CD4-positive, alpha-beta T cell treated with Interleukin-6 at 100 ng/mL for 8 hours (primary cell): ENCODE measurements at places on chromosomes 3 and 15.

DNA sequence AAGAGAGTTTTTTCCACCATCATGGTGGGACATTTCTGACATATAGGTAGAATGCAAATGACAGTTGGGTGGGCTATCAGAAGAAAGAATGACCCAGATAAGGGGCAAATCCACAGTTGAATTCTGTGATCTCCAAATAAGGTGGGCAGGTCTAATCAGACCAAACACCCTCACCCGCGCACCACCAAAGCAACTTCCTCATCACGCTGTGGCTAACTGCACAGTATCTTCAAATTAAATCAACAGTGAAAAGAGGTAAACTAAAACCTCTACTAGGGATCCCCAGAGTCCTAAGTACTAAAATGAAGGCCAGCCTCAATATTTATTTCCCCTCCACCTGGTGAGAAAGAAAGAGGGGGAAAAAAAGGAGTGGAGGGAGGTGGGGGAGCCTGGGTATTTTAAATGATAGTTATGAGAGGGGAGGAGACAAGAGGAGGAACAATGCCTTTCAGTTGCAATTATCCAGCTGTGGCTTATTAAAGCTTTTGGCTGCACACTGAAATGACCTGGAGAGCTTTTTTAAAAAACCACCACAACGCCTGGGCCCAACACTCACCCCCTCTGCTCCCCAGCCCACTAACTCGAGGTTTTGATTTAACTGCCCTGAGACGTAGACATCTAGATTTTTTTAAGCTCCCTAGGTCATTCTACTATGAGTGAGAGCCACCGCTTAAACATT, 61.0 kb downstream of the LRIG1 start:
- no peak for DNase-seq

GRCh38 chr15:90213818-90214204, 12.7 kb downstream of the SEMA4B start:
- no peak for DNase-seq

GRCh38 chr3:56818156-56818985, 16.6 kb upstream of the ARHGEF3 start:
- no peak for DNase-seq

GRCh38 chr15:51576911-51577500, 45.6 kb downstream of the DMXL2 start:
- DNase-seq, result no peak

- no peak for DNase-seq
Measured at GRCh38 chr15:89627256-89627970, 27.9 kb downstream of the KIF7 start.

DNA sequence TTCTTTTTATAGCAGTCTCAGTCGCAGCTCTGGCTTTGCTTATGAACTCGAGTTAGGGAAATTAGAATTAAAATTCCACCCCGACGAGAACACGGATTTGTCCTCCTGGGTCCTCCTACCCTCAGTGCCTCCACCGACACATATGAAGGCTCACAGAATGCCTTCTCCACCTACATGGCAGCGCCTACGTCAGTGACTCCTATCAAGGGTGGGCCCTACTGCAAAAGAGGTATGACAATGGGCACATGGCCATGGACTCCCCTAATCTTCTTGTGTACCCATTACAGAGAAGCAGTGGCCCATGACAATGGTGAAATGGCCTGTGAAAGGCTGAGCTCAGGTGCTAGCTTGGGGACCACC, 173.0 kb upstream of the TLE3 start:
- no peak for DNase-seq

DNA sequence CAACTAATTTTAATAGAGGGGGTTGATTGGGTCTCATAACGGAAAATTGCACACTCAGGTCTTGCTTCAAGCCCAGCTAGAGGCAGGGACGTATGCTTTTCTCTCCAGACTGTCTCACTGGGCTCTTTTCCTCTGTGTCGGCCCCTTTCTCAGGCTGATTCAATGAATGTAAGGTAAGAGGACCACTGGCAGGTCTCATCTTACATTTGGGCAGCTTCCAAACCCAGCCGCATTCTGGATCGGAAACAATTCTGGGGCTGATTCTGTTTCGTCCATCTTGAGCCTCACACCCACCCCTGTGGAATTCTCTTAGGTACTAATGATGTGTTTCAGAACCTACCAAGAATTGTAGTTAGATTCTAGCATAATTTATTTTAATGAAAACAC, 40.7 kb downstream of the TMEM212 start:
- no peak for DNase-seq

- no peak for DNase-seq
Measured at GRCh38 chr3:78721771-78722543, 1045.8 kb downstream of the ROBO1 start.

GRCh38 chr3:131586277-131586676, 83.5 kb upstream of the MRPL3 start:
- no peak for DNase-seq

DNA sequence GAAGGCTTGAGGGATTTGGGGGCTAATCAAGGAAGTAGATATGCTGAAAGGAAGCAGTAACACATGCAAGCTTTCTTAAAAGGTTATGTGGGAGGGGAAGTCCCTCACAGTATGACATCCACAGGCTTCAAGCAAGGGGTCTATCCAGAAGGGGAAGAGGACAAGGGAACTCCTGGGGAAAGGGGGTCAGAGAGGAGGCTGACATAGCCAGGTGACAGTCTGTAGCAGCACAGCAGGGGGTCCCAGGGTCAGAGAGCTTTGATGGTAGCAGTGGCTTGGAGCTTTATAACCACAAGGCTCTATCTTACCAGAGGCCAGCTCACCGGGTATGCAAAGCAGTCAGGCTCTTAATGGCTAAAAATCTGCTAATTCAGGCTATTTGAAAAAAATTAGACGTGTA, 150.6 kb upstream of the NSMCE3 start:
- no peak for DNase-seq

DNA sequence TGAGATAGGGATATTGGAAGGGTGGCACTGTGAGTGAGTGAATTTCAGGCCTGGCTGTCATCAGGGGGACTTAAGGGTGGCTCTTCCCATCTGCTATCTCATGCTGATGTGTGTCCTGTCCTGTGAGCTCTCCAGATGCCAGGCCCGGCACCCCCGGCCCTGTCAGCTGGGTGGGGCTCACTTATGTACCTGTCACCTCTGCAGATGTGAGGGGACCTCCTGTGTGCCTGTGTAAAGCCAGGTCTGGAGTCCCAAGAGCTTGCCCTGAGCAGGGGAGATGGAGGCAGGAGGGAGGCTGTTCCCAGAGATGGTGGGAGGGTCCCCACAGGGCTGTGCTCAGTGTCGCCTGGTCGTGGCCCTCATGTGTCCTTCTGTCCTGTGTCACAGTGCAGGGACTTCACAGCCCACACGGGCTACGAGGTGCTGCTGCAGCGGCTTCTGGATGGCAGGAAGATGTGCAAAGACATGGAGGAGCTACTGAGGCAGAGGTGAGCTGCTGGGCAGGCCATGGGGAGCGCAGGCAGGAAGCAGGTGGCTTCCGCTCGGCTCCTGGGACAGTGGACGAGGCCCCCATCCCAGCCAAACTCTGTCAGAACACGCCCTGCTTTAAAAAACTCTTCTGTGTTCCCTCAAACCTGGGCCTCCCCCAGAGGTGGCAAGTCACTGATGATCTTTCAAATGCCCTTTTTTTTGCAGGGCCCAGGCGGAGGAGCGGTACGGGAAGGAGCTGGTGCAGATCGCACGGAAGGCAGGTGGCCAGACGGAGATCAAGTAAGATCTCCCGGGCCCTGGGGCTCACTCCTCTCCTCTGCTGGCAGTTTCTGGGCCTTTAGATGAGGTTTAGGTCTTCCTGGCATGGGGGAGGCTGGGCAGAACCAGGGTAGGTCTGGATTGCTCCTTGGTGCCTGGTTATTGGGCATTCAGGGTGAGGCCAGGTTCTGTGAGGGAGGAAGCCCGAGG, 23.1 kb downstream of the PSTPIP1 start:
- no peak for DNase-seq

DNA sequence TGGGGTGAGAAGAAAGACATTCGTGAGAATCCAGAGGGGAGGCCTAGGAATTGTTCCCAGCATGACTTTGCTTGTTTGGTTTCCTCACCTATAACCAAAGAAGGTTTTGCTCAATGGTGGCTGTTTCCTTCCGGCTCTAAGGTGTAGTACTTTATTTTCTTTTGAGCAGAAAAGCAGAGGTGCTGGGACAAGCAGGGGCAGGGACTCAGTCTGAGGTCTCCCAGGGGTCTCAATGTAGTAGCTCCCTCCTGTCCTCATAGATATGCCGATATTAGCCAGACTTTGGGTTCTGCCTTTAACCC, 41.6 kb downstream of the ZBTB38 start:
- DNase-seq, result no peak

DNA sequence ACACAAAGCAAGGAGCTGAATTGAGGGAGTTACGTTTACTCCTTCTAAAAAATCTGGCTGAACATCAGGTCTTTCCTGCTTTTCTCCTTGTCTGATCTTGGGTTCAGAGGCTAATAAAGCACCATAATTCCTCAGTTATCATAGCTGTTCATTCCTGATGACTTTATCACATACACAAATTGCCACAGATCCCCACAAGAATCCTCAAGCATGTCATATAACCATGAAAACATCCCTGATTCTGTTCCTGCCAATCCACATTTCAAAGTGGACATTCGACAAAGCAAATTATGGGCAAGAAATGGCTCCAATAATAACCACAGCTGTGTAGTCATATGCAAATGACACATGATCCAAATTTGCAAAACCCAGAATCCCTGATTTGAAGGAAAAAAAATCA, 321.3 kb downstream of the MEX3B start:
- no peak for DNase-seq

GRCh38 chr3:13136426-13136825, 63.2 kb upstream of the IQSEC1 start:
- no peak for DNase-seq

DNA sequence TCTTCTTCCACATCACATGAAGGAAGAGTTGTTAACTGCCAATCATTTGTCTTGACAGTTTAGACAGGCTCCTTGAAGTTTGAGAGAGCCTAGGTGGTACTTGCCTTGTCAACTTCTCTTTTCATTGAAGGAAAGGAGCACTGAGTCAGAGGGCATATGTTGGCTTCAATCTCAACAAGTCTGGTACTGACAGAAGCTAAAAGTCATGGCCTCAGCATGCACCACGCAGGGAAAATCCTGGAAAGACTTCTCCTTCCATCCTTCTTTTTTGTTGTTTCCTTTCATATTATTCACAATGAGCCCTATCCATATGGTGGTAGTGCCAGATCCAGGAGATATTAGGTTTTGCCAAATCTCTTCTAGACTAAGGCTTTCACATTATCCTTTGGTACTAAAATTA, 1272.5 kb downstream of the ROBO1 start:
- no peak for DNase-seq

- DNase-seq, result no peak
Measured at GRCh38 chr3:123027292-123028232, at the start of gene SEMA5B. Gene SEMA5B, minus strand, starts transcription at chr3:123027763. Its CDS starts 66,500 bp downstream, at chr3:122961263.

- DNase-seq, result no peak
Measured at GRCh38 chr3:190768891-190769290, 93.6 kb downstream of the GMNC start.

- DNase-seq, result no peak
Measured at GRCh38 chr15:39312984-39313383, 267.9 kb upstream of the THBS1 start.

DNA sequence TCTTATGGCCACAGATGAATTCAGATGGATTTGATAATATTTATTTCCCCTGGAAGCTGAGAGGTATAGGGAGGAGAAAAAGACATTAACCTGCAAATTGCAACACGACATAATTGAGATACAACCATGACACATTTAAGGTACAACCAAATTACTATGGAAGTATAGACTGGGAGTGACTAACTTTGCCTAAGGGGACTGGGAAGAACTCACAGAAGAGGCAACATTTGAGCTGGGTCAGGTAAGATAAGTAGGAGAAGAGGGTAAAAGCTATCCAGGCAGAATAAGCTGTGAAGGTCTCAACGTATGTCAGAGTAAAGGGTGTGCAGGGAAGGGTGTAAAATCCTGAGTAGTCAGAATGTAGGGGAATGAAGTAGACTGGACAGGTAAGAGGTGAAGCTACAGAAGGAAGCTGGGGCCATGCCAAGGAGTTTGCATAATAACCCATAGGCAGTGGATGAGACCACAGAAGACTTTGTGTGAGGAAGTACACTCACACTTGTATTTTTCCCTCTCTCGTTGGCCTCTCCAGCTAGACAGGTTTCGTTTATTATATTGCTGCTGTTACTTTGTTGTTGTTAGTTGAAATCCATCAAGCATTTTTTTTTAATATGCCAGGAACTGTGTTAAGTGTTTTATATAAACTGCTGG, 28.0 kb upstream of the PTX3 start:
- DNase-seq, result no peak

- DNase-seq, result no peak
Measured at GRCh38 chr15:81560405-81560804, 186.4 kb upstream of the TMC3 start.

GRCh38 chr15:77282333-77282732, 137.6 kb downstream of the PEAK1 start:
- no peak for DNase-seq

DNA sequence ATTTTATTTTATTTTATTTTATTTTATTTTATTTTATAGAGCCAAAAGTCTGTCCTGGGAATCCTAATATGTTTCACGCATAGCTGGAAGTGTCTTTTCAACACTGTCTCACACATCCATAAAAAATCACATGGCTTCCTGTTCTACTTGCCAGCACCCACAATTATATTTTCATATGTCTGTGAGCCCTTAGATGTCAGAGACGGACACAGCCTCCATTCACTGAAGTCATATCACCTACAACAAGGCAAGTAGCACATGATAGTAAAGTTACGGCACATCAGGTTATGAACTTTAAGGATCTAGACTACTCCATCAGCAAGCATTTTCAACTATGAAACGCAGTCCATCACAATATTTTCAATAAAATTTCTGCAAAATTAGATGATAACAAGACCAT, 168.4 kb downstream of the ZIC4 start:
- no peak for DNase-seq

DNA sequence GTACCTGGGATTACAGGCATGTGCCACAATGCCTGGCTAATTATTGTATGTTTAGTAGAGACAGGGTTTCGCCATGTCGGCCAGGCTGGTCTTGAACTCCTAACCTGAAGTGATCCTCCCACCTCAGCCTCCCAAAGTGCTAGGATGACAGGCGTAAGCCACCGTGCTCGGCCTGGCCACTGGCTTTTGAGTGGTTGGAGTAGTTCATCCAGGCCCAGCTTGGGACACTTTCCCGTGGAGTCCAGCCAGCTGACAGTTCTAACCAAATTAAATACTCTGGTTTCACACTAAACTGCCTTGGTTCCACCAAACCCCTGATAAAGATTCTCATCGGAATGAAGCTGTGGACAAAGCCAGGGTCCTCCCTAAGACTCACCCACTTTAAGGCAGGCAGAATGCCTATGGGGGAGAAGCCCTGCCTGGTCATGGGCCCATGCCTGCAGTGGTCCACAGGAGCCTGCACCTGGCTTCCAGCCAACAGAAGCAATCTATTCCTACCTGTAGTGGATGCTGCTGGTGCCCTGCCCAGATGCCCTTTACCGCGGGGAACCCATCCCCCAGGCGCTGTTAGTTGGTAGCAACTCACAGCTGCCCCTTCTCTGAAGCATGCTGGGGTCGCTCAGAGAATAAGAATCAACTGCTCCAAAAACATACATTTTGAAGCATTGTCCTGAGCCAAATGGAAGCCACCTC, 5.2 kb upstream of the SLC28A1 start:
- no peak for DNase-seq
